Left renal pelvis (tissue), 4 donors: ENCODE measurements at places on chromosomes 6 and 20. TPM values are rescaled to one million over a fixed set of nuclear protein-coding genes. Genes with fewer than 3 reads are reported as not detected.

The FRS3 gene
- 6.1 TPM for polyA plus RNA-seq

The SLC29A1 gene
- polyA plus RNA-seq: 34.7 TPM

The ADTRP gene
- 3.3 TPM for polyA plus RNA-seq

The TUBB2B gene
- polyA plus RNA-seq: 109 TPM

The NRSN1 gene
- polyA plus RNA-seq: 1.1 TPM

The OR2B6 gene
- not detected for polyA plus RNA-seq
